Naive B cell (primary cell): ENCODE measurements at places on chromosomes 1 and 21.

- no peak for DNase-seq
- H3K36me3 ChIP-seq = no peaks in the 10 kb centered on the region
- H3K27ac ChIP-seq = no peak overlapping the region
- no peak overlapping the region for H3K4me3 ChIP-seq
- peaks cover 3% of the 10 kb centered on the region for H3K4me1 ChIP-seq
- H3K27me3 ChIP-seq = no peaks in the 10 kb centered on the region
These were observed 49.7 kb downstream of the SIPA1L2 start for GRCh38 chr1:232579958-232580941.

DNA sequence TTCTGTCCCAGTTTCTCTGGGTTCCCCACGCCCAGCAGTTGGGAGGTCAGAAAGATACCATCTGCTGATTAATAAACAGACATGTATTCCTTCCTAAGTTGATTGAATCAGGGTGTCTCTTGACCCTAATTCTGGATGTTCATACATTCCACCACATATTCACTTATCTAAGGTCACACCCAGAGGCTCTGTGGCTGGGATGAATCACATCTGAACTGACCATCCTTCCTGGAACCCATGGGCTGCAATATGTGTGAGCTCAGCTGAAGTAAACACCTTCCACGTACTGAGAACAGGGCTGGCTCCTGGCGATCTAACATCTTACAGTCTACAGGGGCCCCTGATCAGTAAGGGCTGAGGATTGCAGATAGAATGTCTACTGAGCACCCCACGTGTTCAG lies 20.5 kb upstream of the TRABD2B start:
- no peak for DNase-seq
- H3K27me3 ChIP-seq = peaks cover 53% of the 10 kb centered on the region
- H3K36me3 ChIP-seq = no peaks in the 10 kb centered on the region

DNA sequence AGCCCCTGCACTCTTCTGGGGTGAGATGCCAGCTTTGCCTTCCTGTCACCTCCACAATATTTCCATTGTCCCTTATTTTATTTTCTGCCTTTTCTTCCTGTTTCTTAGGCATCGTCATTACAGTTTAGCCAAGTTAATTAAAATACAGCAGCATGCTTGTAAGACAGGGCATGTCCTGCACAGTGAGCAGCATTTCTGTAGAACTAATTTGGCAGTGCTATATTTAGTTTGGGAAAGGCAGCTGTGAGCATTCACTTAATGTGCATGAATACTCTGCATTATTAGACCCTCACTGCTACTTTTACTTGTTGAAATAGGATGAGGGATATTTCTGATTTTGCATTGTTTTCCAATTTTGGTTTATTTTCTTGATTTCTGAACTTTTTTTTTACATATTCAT lies 133.3 kb downstream of the KCNK2 start:
- H3K36me3 ChIP-seq = no peaks in the 10 kb centered on the region
- no peak overlapping the region for H3K27ac ChIP-seq
- no peak overlapping the region for H3K4me3 ChIP-seq
- H3K27me3 ChIP-seq = no peaks in the 10 kb centered on the region
- H3K4me1 ChIP-seq = no peaks in the 10 kb centered on the region

DNA sequence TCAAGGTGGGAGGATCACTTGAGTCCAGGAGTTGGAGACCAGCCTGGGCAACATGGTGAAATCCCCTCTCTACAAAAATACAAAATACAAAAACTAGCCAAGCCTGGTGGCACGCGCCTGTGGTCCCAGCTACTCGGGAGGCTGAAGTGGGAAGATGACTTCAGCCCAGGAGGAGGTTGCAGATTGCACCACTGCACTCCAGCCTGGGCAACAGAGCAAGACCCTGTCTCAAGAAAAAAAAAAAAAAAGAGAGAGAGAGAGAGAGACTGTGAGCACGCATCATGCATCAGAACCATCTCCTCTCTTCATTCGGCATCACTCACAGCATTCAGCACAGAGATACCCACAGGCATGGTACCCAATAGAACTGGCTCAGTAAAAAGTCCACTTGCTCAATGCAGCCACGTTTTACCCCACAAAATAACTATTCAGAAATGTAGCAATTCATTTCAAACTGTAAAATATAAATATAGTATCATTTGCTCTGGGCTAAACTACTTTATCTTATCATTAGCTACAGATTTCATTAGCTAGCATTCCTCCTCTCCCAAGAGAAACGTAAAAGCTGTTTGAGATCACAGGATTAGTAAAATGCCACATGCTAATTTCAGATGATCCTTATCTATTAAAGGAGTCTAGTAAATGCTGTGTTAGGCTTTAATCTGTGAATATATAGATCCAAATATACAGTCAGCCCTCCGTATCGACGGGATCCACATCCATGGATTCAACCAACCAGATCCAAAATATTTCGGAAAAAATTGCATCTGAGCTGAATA lies 11.7 kb downstream of the LBR start:
- H3K36me3 ChIP-seq = peaks cover 34% of the 10 kb centered on the region
- H3K27me3 ChIP-seq = no peaks in the 10 kb centered on the region
- H3K4me1 ChIP-seq = peaks cover 23% of the 10 kb centered on the region
- H3K4me3 ChIP-seq = no peak overlapping the region

- no peak for DNase-seq
- no peak overlapping the region for H3K27ac ChIP-seq
- no peak overlapping the region for H3K4me3 ChIP-seq
- no peaks in the 10 kb centered on the region for H3K36me3 ChIP-seq
- H3K4me1 ChIP-seq = peaks cover 23% of the 10 kb centered on the region
These were observed 8.6 kb downstream of the YBEY start for GRCh38 chr21:46294647-46295176.

GRCh38 chr1:93322349-93322748 lies 23.4 kb upstream of the DR1 start:
- H3K36me3 ChIP-seq = no peaks in the 10 kb centered on the region
- H3K4me1 ChIP-seq = no peaks in the 10 kb centered on the region
- H3K27ac ChIP-seq = no peak overlapping the region

GRCh38 chr1:60841116-60842046 lies 241.0 kb upstream of the NFIA start:
- no peaks in the 10 kb centered on the region for H3K36me3 ChIP-seq
- H3K4me3 ChIP-seq = no peak overlapping the region
- peaks cover 3% of the 10 kb centered on the region for H3K27me3 ChIP-seq

DNA sequence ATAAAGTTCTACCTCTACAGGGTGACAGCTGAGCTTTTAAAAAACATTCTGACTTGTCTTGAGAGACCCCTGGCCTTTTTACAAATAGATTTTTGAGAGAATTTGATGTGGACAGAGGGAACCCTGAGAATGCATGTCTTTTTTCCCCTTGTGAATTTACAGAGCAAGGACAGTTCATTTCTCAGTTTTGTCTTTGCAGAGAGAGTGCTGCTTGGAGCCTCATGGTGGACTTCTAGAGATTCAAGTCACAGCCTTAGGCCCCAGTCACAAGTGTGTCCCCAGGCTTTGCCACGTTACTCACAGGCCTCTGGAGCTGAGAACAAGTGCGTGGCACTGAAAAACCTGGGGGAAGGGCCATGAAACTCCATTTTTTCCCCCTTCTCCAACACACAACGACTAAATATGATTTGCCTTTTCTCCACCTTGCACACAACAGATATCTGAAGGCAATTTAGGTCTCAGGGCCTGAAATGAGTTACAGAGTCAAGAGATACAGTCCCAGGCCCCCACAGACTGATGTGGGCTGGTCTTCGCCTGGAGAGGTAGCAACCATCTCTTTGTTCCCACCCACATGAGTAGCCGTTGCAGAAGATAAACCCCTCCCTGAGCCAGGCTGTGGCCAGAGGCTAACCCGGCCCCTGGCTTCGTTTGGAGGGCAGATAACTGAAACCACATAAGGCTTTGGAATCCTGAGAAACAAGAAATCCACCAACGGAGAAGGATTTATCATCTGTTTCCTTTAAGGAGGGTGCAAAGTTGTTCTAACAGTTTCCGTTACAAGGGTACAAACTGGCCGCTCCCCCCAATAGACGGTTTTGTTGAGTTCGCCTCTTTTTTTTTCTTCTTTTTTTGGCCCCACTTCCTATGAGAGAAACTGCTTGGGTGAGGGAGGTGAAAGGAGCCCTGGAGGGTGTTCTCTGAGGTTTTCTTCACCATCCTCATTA lies 1.0 kb upstream of the PIGV start:
- DNase-seq = peak; percentile 7
- H3K27ac ChIP-seq = peak overlapping the region; percentile 99
- H3K4me3 ChIP-seq = peak overlapping the region; percentile 99
- no peaks in the 10 kb centered on the region for H3K27me3 ChIP-seq
- H3K36me3 ChIP-seq = no peaks in the 10 kb centered on the region

- no peak overlapping the region for H3K27ac ChIP-seq
- peaks cover 4% of the 10 kb centered on the region for H3K36me3 ChIP-seq
- peaks cover 29% of the 10 kb centered on the region for H3K4me1 ChIP-seq
- H3K27me3 ChIP-seq = peaks cover 24% of the 10 kb centered on the region
- no peak for DNase-seq
These were observed 1.7 kb downstream of the TFAP2E start for GRCh38 chr1:35574655-35575415.

DNA sequence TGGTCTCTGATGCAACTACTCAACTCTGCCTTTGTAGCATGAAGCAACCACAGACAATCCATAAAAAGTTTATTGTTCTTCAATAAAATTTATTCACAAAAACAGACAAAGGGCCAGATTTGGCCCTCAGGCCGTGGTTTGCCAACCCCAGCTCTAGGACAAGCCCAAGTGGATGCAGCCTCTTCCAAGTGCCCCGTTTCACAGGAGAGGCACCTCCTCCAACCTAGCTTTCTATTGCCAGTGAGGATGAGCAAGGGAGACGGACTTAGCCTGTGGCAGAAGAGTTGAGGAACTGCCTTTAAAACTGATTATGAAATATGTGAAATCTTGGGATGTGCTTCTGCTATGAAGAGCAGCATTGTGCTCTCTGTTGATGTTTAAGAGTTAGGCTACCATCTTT lies 105.4 kb downstream of the PSMG1 start:
- H3K36me3 ChIP-seq = peaks cover 14% of the 10 kb centered on the region
- H3K27ac ChIP-seq = no peak overlapping the region

GRCh38 chr1:25522031-25522655 lies 21.3 kb upstream of the LDLRAP1 start:
- no peaks in the 10 kb centered on the region for H3K36me3 ChIP-seq
- peaks cover 10% of the 10 kb centered on the region for H3K27me3 ChIP-seq
- H3K4me1 ChIP-seq = peaks cover 7% of the 10 kb centered on the region

GRCh38 chr1:205144046-205144720 lies 22.4 kb upstream of the RBBP5 start:
- peaks cover 17% of the 10 kb centered on the region for H3K36me3 ChIP-seq
- H3K27ac ChIP-seq = peak overlapping the region; percentile 60

GRCh38 chr1:7786795-7787194 lies 2.7 kb downstream of the PER3 start:
- peaks cover 20% of the 10 kb centered on the region for H3K4me1 ChIP-seq
- H3K27ac ChIP-seq = no peak overlapping the region
- no peak overlapping the region for H3K4me3 ChIP-seq
- no peak for DNase-seq
- peaks cover 27% of the 10 kb centered on the region for H3K36me3 ChIP-seq

DNA sequence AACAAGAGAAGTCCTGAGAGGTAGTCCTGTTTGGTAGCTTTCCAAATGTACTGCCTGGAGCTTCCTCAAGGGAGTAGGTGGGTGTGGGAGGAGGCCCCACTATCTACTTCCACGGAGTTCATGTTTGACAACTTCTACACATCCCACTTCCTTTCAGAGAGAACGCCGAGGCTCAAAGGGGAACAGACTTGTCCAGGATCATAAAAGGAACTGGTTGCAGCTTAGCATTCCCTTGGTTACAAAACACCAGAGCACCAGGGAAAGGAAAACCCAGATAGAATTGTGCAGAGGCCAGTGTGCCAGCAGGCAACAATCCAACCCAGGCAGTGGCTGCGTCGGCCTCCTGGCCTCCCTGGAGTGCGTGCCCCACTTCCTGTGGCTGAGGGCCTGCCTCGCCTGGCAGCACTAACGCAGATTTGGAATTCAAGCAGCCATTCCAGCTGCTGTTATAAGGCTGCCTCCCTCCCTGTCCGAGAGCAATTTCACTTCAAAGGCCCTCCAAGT lies 4.2 kb upstream of the RAP1GAP start:
- H3K4me1 ChIP-seq = peaks cover 6% of the 10 kb centered on the region
- peaks cover 12% of the 10 kb centered on the region for H3K27me3 ChIP-seq
- H3K36me3 ChIP-seq = no peaks in the 10 kb centered on the region
- no peak overlapping the region for H3K27ac ChIP-seq
- DNase-seq = no peak

GRCh38 chr1:47867438-47868347 lies 129.5 kb downstream of the TRABD2B start:
- no peaks in the 10 kb centered on the region for H3K4me1 ChIP-seq
- DNase-seq = no peak
- H3K27me3 ChIP-seq = peaks cover 25% of the 10 kb centered on the region
- H3K4me3 ChIP-seq = no peak overlapping the region

DNA sequence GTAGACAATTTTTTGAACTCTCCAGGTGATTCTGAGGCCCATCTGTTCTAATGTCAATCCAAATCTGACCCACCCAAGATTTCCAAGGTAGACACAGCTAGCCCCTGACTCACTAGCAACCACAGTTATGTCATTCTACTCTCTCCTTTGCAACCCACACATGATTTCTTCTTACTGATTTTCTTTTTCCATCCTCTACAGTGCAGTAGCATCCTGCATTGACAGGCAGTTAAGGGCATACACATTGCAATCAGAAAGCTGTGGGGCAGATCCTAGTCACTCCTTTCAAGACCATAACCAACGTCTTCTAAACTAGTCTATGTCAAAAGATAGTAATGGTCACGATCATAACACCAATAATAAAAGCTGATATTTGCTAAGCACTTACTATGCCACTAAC lies 54.2 kb downstream of the JAK1 start:
- peaks cover 89% of the 10 kb centered on the region for H3K4me1 ChIP-seq
- no peaks in the 10 kb centered on the region for H3K36me3 ChIP-seq
- no peaks in the 10 kb centered on the region for H3K27me3 ChIP-seq
- no peak for DNase-seq
- peak overlapping the region; percentile 22 for H3K27ac ChIP-seq
- no peak overlapping the region for H3K4me3 ChIP-seq

DNA sequence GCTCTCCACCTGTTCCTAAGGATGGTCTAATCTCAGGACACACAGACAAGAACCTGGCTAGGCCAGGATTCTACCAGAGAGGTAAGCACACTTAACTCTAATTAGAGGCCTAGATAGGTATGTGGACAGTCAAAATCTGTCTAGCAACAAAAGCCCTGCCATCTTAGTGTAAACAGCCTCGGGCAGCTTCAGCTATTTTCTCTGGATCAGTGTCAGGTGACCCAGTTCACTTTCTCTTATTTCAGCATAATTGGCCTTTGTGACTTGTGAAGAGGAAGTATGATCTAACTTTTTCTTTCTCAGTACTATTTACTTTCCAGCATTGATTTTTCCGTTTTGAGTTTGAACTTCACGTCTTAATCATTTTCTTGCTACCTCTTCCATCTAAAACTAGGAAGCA lies 217.7 kb downstream of the CRB1 start:
- no peak for DNase-seq
- no peak overlapping the region for H3K4me3 ChIP-seq
- peaks cover 8% of the 10 kb centered on the region for H3K36me3 ChIP-seq

DNA sequence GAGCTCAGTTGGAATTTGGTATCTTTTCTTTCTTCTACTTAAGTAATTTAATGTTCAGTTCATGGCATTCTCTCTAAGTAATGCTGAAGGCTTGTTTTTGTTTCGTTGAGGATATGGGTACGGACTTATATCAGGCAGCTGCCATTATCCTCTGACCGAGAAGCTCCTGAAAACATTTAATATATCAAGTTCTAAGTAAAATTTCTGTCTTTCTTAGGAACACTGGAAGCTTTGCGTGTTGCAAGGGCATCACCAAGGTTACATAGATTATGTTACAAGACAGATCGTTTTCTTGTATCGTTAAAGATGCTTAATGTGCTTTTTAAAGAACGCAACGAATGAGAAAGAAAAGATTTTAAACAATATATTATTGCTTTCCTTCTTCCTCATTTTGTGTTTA lies 1.0 kb upstream of the GALNT2 start:
- peak overlapping the region; percentile 98 for H3K27ac ChIP-seq
- DNase-seq = no peak
- peak overlapping the region; percentile 81 for H3K4me3 ChIP-seq
- H3K27me3 ChIP-seq = no peaks in the 10 kb centered on the region
